HEK293T (cell line): ENCODE measurements at places on chromosomes 3 and 15.
A peak's percentile ranks its signal among the peaks of the same experiment; 100 is the strongest.

GRCh38 chr15:80246425-80246894 is 5.6 kb downstream of the CTXND1 start:
- no peak for DNase-seq

- no peak for DNase-seq
Observed at GRCh38 chr15:70699890-70700289, 63.5 kb downstream of the UACA start.

GRCh38 chr15:76626611-76627010 is 278.5 kb downstream of the SCAPER start:
- DNase-seq: no peak

- no peak for DNase-seq
Observed at GRCh38 chr15:47945872-47946650, 174.7 kb upstream of the SLC24A5 start.

GRCh38 chr3:190339130-190339529 is 16.9 kb upstream of the CLDN1 start:
- DNase-seq: no peak

GRCh38 chr15:79474252-79474651 is 42.1 kb downstream of the MINAR1 start:
- no peak for DNase-seq

DNA sequence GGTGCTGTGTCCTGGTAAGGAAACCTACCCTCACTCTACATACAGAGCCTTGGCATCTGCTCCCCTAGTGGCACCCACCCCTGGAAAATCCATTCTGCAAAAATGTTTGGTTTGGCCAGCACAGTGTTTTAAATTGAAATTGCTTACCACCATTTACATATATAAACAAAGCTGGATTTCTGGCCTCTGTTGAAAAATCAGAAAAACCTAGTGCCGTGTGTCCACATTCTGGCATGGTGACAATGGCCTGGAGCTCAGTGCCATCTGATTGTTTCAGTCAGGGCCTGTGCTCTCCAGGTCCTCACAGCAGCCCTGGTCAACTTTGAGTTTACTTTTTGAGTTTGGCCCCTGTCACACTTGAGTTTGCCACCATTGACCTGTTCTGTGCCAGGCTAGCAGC is 2.9 kb upstream of the IL17RC start:
- DNase-seq: no peak

- no peak for DNase-seq
Observed at GRCh38 chr3:132405609-132406299, 11.5 kb upstream of the DNAJC13 start.

DNA sequence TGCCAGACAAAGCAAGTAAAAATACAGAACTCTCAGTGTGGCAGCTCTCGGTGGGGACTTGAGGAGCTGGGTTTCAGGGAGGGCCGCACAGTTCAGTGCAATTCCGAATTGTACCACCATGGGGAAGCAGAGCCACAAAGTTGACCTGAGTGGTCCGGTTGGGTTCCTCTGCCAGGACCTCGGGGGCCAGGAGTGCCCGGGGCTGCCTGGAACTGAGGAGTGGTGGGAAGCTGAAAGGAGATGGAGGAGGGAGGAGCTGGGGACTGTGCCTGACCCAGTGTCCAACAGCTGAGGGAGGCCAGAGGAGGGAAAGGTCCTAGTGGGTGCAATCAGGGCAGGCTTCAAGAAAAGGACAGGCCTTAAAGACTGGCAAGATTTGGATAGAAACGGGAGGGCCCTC is 32.2 kb upstream of the TRH start:
- peak; percentile 81 for DNase-seq

DNA sequence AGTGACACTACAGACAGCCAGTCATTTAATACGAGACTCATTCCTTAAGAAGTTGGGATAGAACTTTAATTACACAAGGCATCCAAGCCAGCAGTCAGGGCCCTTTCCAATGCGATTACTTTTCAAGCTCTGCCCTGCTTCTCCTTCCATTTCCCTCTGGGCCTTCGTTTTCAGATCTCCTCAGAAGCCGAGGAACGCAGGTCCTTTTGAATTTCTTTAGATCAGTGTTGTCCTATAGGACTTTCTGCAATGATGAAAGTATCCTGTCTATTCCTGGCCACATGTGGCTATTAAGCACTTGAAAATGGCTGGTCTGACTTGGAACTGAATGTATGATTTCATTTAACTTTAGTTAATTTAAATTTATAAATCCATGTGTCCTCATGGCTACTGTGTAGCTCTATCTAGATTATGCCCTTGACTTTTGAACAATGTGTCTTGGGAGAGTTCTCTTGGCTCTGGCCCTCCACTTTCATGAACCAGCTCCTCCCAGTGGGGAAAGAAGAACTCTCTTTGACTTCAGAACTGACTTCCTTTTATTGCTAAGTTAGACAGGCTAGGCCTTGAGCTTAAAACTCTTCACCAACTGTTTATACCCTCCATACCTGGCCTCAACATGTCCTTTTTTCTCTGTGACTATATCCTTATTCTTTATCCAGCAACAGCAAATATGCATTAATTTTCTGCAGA is 22.6 kb downstream of the TGFBR2 start:
- DNase-seq: no peak

DNA sequence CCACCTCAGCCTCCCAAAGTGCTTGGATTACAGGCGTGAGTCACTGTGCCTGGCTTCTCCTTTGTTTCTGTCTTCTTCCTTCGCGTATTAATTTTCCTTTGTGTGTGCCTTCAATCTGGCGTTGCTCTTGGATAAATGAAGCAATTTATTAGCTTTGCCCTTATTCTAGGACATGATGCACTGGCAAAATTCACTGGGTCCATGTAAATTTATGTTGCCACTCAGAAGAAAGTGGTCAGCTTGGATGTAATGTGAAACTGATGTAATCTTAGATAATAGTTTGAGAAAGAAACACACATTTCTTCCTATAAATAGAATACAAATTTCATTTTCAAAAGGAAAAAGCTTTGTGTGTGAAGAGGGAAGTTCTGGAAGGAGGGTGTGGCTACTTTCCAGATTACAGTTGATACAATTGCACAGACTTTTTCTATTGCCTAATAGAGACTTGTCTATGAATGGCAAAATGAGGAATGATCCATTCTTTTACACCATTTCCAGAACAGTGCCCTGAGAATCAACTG is 23.3 kb upstream of the ATP1B3 start:
- DNase-seq: no peak

DNA sequence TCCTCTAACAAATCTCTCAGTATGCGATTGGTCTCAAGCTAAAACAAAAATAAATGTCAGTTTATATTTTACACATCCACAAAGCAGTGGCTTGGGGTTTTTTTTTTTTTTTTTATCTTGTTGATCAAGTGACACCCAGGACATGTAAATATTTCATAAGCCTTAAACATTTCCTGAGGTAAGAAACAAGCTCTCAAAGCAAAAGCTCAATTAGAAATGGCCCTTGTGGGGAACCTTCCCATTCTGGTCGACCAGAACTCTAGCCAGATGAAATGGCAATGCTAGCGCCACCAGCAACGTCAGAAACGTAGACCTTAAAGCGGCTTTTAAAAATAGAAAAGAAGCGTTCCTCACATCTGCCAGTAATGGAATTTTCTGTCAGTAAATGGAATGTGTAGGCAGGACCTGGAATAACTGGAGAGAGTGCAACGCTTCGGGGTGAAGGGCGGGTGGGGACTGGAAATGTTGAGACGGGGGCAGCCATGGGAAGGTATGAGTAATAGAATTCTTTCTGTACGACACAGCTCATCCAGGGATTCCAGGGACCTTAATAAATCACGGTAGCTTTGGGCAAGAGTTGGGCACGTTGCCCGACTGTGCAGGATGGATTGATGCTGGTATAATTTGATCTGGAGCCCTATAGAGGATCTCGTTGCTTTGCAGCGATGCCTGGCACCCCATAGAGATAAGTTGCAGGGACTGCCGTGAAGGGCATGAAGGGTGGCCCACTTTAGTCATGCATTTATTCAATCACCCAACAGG is 44.4 kb downstream of the BTD start:
- no peak for DNase-seq

- DNase-seq: peak; percentile 60
Observed at GRCh38 chr3:52339612-52340011, 23.5 kb downstream of the DNAH1 start.

GRCh38 chr3:147906285-147906684 is 497.1 kb downstream of the ZIC1 start:
- no peak for DNase-seq

- no peak for DNase-seq
Observed at GRCh38 chr3:177887475-177887874, 648.8 kb upstream of the KCNMB2 start.

GRCh38 chr3:168531116-168531515 is 435.4 kb upstream of the GOLIM4 start:
- no peak for DNase-seq

GRCh38 chr3:39099738-39100499 is 7.5 kb downstream of the GORASP1 start:
- no peak for DNase-seq

DNA sequence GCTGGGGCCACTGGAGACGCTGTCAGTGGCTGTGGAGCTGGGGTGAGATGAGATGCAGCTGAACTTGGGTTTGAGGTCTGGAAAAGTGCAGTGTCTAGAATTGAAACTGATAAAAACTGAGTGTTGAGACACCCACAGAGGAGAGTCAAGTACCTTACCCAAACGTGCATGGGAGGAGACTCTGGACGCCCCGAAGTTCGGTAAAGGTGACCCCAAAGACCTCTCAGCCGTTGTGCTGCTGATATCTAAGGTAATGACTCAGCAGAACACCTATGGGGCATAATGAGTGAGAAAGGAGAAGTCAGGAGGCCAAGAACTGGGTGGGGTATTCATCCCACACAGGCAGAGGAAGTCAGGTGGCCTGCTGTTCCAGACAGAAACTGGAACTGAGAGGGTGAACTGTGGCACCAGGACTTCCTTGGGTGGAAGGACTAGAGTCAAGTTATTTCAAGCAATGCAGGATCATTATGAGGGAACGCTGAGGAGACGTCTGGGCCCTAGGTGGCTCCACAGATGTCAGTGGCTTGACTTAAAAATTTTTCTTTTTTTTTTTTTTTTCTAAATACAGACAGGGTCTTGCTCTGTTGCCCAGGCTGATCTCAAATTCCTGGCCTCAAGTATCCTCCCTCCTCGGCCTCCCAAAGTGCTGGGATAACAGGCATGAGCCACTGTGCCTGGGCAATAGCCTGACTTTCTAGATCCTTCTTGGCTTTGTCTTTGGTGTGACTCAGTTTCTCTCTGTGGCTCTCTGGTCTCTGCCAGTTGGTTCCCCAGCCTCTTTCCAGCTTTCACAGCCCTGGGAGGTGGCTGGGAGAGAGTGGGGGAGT is 67.6 kb upstream of the GCNT3 start:
- DNase-seq: no peak

DNA sequence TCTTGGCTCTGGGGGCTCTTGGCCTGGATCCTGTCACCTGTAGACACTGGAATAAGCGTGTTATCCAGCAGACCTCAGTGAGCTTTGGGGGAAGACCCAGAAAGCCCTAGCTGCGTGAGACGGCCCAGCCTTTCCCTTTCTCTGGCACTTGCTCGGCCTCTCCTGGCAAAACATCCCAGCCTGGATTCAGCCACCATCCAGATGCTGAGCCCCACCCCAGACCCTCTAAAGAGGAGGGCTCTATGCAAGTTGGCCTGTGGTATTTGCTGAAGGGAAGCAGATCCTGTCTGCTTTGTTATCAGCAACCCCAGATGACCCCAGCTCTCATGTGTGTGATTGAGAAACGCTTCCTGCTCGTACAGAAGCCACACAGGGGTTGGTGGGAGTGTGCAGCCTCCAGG is 267.2 kb downstream of the FAM43A start:
- DNase-seq: no peak

- no peak for DNase-seq
Observed at GRCh38 chr15:29910068-29910467, 87.8 kb upstream of the TJP1 start.

DNA sequence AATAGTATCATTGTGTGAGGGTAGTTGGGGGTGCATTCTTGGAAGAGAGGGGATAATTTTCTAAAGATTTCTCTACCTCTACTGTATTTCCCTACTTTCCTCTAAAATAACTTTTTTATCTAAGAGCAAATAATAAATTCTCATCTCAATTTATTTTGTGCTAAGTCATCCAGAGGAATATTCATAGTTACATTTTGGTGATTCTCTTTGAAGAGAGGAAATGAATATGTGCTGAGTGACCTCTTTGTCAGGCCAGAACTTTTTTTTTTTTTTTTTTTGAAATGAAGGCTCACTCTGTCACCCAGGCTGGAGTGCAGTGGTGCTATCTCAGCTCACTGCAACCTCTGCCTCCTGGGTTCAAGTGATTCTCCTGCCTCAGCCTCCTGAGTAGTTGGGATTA is 15.1 kb upstream of the CCDC80 start:
- no peak for DNase-seq

- DNase-seq: no peak
Observed at GRCh38 chr3:56389183-56389830, 79.0 kb downstream of the ERC2 start.

- no peak for DNase-seq
Observed at GRCh38 chr3:194928227-194928626, 242.5 kb downstream of the FAM43A start.

DNA sequence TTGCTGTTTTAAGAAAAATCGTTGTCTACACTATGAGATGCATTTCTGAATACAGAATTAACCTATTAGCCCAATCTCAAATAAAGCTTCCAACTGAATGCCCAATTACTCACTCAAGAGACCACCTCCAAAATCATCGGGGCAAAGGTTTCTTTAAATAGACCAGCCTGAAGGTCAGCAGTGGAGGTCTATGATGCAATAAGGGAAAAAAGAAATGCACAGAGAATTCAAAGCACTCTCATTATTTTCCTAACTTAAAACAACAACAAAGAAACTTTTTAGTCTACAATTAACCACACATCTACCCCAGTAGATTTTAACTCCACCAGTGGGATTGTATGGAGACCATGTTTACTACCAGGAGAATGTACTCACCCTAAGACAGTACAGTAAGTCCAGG is 657.7 kb upstream of the CCDC54 start:
- no peak for DNase-seq

DNA sequence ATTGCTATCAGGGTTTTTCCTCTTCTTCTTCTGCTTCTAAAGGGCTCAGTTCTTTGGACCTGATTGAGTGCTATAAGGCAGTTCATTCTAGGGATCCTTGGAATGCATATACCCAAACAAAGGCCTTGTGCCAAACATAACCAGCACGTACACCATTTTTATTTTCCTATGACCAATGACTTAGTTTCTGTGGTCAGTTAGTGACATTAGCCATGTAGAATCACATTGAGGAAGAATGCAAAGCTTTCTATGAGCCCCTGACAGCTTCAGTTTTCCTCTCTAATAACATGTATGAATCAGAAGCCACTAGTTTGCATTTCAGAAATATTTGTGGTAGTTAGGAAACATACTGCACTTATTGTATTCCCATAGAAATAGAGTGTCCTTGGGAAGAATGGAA is 240.0 kb downstream of the THRB start:
- no peak for DNase-seq

GRCh38 chr3:52091586-52092270 is 35.4 kb upstream of the DUSP7 start:
- no peak for DNase-seq

DNA sequence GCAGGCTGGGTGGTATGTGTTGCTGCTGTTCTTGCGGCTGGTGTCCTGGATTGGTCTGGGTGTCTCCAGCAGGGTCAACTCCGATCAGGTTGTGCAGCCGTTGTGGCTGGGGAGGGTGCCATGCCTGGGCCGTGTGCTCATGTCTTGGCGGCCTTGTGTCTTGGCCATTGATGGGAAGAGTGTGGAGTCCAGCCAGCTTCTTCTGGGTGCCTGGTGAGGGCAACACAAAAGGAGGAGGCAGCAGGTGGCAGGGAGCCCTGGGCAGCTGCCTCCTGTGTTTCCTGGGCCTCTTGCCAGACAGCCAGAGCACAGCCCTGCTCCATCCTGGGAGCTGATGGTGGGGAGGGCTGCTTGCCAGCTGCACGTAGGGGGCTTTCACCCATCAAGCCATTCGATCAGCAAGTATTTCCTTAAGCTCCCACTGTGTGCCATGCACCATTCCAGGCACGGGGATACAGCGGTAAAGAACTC is 4.3 kb downstream of the CHAC1 start:
- DNase-seq: no peak
